ENCODE measurements at places on chromosomes 5 and 9.
A peak's percentile ranks its signal among the peaks of the same experiment; 100 is the strongest.

GRCh38 chr5:164319161-164319560 lies 813.7 kb downstream of the MAT2B start:
- DNase-seq: no peak

DNA sequence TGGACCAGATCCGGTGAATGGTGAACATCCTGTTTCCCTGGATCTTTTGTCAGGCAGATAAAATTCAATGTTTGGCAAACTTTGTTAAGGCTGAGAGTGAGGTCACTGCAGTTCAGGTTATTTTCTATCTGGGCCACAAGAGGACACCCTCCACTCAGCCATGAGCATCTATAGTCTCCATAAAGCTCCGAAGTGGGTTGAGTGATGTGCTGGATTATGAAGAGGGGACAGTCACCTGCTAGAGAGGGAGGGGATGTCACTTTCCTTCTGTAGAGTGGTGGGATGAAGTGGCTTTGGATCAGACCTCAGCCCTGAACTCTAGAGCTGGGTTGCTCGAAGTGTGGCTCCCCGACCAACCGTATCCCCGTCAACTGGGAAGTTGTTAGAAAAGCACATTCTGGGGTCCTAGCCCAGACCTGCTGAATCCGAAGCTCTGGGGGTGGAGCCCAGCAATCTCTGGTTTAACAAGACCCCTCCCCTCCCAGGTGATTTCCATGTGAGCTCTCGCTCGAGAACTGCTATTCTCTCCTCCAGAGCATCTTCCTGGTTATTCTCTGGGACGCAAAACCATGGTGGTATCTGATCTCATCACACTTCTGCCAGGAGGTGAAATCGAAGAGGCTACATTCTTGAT lies 31.8 kb upstream of the FGF1 start:
- DNase-seq: no peak

- no peak for DNase-seq
These were observed 154.5 kb downstream of the ARHGEF28 start for GRCh38 chr5:73780302-73781080.

DNA sequence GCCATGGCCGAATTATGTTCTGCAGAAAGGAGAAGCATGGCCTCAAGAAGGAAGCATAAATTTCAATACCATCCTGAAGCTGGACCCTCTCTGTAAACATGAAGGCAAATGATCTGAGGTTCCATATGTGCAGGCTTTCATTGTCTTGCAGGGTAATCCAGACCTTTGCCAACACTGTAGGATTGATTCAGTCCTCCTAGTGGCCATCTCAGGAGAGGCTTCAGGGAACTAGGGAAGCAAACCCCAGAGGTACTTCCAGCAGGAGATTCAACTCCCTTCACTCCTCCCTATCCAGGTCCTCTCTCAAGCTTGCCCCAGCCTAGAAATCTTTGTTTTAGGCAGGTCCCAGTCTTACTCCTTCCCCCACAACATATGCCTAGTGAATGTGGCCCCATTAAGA lies 99.3 kb upstream of the HCN1 start:
- DNase-seq: no peak

- DNase-seq: no peak
These were observed 4.5 kb upstream of the CD274 start for GRCh38 chr9:5445886-5446285.

GRCh38 chr9:136563646-136564325 lies 17.9 kb upstream of the NOTCH1 start:
- no peak for DNase-seq

- DNase-seq: no peak
These were observed 284.1 kb upstream of the PDE4D start for GRCh38 chr5:60177596-60177995.

DNA sequence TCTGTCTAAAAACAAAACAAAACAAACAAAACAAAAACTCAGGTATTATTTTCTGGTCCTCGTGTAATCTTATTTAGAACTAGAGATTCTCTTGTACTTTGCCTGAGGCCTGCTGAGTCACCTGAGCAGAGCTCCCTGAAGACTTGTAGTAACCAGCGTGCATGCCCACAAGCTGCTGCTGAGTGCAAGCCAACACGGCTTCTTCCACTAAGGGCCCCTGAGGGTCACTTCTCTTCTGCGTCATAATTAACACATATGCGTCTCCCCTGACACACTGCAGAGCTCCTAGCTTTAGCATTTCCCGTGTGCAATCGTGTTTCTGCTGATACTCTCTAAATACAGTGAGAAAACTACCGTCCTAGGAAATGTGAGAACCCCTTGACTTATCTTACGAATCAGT lies 10.9 kb upstream of the NDFIP1 start:
- DNase-seq: no peak

GRCh38 chr5:173785400-173785799 lies 102.7 kb upstream of the CPEB4 start:
- DNase-seq: no peak

- no peak for DNase-seq
These were observed 223.5 kb downstream of the SH3GL2 start for GRCh38 chr9:17802249-17802857.

DNA sequence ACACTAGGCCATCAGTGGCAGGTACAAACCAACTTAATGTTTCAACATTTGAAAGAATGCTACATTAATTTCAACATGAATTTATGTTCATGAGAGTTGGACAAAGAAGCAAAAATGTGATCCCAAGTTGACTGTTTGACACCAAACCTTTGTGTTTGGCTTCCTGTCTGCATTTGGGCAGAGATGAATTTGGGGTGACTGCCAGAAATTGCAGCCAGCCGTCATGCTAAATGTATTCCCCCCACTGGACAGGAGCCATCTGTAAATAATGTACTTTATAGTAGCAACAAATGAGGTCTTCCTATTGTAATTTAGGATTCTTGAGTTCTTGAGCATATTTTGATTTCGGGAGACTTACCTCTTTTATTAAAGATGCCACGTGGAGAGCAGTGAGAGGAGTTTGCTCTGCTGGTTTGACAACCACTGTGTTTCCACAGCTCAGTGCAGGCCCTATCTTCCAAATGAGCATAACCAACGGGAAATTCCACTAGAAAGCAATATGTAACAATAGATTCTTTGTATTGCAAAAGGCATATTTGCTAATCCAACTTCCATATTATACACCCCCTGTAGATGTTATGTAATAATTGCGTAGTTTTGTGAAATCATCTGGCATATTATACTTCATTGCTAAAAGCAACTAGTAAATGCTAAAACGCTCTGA lies 27.6 kb downstream of the ALDH1A1 start:
- DNase-seq: no peak

GRCh38 chr9:81573415-81574321 lies 115.7 kb downstream of the TLE1 start:
- DNase-seq: no peak

DNA sequence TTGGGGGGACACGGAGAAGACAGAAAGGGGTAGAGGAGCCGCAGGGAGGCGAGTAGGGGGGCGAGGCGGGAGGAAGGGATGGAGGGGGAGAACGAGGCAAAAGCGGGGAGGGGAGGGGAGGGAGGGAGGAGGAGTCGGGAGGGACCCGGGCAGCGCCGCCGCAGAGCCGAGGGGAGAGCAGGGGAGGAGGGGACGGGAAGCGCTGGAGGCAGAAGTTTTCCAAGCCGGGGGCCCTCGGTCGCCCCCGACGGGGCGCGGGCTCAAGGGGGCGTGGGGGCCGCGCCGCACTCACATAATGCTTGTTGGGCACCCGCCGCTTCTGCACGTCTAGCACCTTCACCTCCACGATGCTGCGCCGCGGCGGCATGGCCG lies 353 bp downstream of the SH3PXD2B start:
- peak; percentile 48 for DNase-seq

GRCh38 chr5:137791387-137791786 lies 37.2 kb upstream of the HNRNPA0 start:
- no peak for DNase-seq

- no peak for DNase-seq
These were observed 19.0 kb downstream of the NCS1 start for GRCh38 chr9:130191068-130191748.

DNA sequence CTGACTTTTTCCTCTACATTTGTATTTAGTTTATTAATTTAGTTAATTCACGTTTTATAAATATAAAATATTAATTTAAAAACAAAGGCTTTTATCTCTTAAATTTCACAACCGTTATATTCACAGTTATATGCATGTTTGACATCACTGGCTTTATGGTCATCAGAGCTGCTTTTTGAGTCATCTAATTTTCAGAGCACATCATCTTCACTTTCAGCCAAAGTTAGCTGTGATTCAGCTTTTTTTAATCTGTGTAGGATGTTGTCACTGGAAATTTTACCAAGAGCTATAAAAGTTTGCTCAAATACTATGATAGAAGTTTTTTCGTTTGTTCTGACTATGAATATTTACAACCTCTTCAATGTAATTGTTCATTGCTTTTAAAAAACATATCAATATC lies 12.4 kb downstream of the CDC37L1 start:
- DNase-seq: no peak

GRCh38 chr5:149355688-149356087 lies 2.2 kb upstream of the PCYOX1L start:
- no peak for DNase-seq

DNA sequence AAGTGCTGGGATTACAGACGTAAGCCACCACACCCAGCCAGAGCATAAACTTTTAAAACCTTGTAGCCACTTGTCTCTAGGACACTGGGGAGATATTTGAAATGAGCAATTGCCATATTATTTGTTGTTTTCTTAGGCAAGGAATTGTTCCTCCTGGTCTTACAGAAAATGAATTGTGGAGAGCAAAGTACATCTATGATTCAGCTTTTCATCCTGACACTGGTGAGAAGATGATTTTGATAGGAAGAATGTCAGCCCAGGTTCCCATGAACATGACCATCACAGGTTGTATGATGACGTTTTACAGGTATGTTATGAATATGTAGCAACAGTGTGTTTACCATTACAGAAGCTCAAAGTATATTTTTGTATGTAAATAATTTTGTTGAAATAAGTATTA lies 30.5 kb downstream of the SFXN1 start:
- no peak for DNase-seq

GRCh38 chr9:95047452-95048224 lies 269.9 kb downstream of the FANCC start:
- no peak for DNase-seq

DNA sequence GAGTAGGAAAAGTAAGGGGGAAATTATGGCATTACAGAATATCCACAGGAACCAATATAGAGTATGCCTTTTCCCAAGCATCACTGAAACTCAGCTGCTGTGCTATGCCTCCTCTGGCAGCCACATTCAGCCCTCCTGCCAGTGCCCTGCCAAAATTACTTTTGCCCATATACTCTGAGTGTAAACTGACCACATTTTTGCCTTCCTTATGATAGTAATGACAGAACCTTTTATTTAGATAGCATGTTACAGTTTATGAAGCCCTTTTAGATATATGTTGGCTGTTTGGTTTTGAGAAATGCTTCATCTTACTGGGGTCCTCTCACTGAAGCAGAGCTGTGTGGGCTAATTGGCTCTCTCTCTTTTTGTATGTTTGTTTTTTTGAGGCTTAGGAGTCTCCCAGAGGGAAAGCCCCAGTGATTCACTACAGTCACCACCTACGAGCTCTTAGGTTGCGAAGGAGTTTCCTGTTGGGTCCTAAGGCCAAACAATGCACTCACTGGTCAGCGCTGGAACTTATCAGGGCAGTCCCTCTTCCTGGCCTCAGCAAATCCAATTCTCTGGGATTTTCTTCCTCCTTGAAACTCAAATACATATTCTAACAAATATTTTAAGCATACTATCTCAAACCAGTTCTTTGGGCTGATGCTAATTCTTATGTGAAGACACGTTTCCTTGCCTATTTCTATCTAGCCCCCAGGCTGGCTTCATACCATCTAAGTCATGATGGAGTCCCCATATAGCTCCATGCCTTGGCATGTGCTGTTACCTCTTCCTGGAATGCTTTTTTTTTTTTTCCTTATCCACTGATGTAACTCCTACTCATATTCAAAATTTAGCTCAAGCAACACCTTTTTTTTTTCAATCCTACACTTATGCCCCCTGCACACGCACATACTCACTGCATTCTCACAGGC lies 3.7 kb downstream of the PHF24 start:
- DNase-seq: no peak

DNA sequence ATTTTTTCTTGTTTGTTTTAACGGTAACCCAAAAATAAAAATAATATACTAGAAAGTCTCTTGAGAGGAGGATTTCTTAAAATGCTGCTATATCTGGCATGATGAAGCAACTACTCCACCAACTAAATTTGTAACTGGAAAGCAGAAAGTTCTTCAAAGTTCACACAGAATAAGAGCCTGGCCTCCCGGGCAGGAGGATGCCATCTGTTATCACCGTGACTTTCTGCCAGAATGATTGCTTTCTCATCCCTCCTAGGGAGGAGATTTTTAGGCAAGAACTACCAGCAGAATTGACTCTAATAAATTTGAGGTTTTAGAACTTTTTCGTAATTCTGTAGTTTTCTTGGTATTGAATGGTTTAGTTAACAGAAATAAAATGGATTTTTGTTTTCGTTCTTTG lies 464.6 kb upstream of the ACTBL2 start:
- DNase-seq: peak; percentile 6

GRCh38 chr9:109166171-109166770 lies 778 bp downstream of the FRRS1L start:
- no peak for DNase-seq

DNA sequence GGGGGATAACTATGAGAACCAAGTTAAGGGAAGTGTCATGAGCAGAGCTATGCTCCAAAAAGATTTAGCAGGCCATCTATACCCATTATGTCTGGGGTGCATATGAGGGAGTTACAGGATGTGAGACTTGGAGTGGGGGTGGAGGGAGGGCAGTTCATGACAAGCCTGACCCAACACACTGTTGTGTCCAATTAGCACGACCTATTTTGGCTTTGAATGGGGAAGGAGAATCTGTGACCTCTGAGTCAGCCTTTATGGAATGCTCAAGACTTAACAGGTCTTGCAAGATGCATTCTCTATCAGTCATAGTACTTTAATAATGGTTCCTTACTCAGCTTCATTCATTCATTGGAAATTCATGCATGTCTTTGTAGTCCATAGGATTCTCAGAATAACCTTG lies 71.7 kb downstream of the GRIA1 start:
- DNase-seq: no peak

- no peak for DNase-seq
These were observed 11.3 kb downstream of the STOM start for GRCh38 chr9:121358751-121359150.

GRCh38 chr9:87643778-87644570 lies 81.9 kb upstream of the CTSL start:
- DNase-seq: no peak

- no peak for DNase-seq
These were observed 5.2 kb upstream of the TDRD7 start for GRCh38 chr9:97406620-97407177.

DNA sequence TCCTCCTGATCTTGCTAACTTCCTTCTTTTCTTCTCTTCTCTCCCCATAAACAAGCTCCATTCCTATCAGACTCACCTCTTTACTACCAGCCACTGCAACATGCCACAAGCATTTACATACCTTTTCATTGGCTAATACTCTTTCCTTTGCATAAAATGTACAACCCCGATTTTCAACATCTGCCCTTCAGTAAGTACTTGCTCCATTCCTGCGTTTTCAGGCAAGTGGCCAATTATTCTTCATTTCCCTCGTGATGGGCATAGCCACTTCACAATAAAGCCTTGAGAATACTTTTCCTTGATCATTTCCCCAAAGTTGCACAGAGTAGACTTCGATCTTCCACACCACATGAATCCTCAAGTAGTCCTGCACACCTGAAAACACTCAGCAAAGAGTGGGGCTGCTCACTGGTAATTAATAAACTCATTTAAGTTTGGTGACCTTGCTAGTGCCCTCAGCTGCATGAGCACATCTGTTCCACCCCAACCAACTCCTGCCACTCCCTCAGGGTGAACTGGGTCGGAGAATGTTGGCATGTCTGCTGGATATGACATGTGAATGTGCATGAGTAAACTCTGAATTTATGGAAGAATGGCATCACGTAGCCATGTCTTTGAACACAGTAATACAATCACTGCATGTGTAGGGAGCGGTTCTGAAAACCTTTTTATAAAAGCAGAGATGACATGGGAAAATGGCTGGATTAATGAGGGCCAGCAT lies 535.8 kb downstream of the SEMA5A start:
- DNase-seq: no peak

Measured in NCI-H446 (cell line).